ENCODE measurements at places on chromosomes 5 and 9. TPM values are rescaled to one million over a fixed set of nuclear protein-coding genes. Genes with fewer than 3 reads are reported as not detected.

GRCh38 chr5:74336297-74336696 lies 304.2 kb downstream of the ENC1 start:
- no peak for DNase-seq

- DNase-seq = no peak
Measured at GRCh38 chr5:37207802-37208201, 41.4 kb downstream of the CPLANE1 start.

DNA sequence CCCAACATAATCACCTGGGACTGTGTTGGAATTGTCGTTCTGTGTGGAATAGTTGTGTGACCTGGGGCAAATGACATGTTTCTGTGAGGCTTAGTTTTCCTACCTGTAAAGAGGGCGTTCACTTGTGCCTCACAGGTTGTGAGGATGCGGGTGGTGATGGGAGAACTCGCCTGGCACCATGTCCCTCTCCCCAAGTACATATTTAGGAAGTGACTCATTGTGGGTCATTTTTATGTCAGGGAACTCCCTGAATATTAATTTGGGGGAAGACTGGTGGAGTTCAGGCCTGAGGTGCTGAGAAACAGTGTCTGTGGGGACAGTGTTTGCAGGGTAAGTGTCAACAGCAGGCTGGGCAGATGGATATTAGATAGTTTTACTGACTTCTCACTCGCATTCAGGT lies 144.7 kb downstream of the KDM4C start:
- no peak for DNase-seq

DNA sequence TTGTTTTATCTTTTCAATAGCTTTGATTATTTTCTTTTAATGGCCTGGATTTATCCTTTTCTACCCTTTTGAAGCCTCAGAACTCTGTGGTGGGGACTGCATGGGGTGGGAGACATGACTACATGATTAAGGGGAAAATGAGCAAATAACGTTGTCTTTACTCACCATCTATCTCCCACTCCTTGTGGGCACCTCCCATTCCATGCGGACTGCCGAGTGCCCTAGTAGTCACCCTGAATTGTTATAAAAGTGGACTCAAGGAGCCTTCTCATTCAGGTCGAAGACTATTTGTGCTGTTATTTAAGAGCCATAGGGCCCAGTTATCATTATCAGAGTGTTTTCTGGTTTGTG lies 281.8 kb downstream of the MLLT3 start:
- DNase-seq = no peak

- no peak for DNase-seq
Measured at GRCh38 chr5:173882632-173883031, 5.5 kb upstream of the CPEB4 start.

DNA sequence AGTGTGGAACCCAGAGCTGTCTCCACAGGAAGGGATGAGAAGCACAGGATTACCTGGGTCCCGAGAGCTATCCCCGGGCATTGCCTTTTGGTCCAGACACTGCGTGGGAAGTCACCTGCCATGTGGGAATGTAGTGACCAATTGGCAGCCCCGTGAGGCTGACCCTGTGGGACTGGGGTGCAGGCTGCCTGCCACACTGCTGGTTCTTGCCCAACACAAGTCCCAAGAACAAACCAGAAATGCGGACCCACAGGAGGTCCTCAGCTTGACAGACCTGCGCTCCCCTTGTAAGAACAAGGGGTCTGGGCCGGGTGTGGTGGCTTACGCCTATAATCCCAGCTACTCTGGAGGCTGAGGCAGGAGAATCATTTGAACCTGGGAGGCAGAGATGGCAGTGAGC lies 2.4 kb upstream of the FGD3 start:
- no peak for DNase-seq

DNA sequence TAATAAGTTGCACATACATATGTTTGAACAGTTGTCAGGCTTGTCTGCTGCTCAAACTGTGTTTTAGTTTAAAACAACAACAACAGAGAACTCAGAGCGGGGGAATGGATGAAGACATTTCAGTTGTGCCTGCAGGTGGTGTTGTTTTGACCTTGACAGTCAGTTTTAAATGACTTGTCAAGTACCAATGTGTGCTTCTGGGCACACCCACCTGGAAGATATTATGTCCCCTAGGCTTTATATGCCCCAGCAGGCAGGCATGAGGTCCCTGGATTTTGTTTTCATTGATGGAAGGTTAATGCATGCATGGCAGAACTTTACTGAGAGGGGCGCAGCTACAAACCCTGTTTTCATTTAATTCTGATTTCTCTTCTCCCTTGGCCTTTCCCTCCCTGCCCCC lies 84.6 kb downstream of the AOPEP start:
- DNase-seq = no peak

DNA sequence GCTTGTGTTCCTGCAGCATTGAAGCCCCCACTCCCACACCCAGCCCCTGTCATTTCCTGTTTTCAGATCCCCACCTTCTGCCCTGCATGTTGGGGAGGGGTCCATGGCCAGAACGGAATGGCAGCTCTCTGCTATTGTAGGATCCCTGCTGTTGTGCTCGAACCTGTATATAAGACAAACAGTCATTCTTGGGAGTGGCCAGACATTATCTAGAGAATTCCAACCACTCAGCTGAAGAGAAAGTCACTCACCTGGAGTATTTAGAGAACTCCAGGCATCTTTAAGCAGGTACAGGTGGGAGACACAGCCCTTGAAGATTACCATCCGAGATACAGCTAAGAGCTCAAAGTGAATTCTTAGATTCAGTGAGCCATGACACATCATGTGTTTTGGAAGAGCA lies 96.1 kb downstream of the C9orf152 start:
- DNase-seq = no peak

DNA sequence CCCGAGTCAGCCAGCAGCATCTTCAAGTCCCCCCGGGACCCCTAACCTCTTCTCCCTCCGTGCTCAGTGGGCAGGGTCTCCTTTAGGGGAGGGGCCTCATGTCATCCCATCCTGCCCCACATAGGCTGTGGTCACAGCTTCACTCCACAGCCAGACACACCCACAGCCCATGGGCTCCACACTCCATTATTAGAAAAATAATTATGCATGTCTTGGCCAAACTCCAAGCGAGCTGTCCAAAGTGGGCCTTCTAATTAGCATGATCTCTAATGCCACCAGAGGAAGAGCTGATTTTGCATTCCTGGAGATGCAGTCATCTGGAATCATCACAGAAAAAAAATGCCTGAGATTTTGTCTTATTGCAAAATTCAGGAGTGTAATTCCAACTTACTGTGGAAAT lies 418.2 kb downstream of the IRX2 start:
- no peak for DNase-seq

The PCSK1 gene
- total RNA-seq = 0.80 TPM

GRCh38 chr9:131478911-131479310 lies 23.8 kb upstream of the POMT1 start:
- DNase-seq = peak; percentile 7

GRCh38 chr9:127535834-127536233 lies 76.2 kb upstream of the STXBP1 start:
- DNase-seq = no peak

DNA sequence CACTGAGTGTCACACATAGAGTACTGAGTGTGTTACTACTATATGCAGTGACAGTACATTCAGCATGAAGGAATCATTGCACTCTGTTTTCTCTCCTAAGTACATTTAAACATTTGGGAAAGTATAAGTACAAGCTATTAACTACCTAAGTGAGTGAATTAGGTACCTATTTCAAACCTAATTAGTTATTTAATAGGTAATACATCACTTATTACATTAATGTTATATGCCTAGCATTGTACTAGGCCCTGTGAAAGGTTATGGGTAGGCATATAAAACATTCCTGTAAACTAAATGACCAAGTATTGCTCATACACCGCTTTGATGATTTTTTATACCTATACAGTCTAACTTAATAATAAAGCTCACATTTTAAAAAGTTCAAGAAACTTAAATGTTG lies 25.7 kb upstream of the PPP3R2 start:
- no peak for DNase-seq
